ENCODE measurements at places on chromosomes 1 and 21.

- no peaks in the 10 kb centered on the region for H3K27me3 ChIP-seq
- H3K36me3 ChIP-seq: no peaks in the 10 kb centered on the region
- H3K4me1 ChIP-seq: peaks cover 17% of the 10 kb centered on the region
Measured at GRCh38 chr1:21855257-21856096, 43.4 kb downstream of the LDLRAD2 start.

- no peaks in the 10 kb centered on the region for H3K27me3 ChIP-seq
- H3K27ac ChIP-seq: no peak overlapping the region
- no peaks in the 10 kb centered on the region for H3K36me3 ChIP-seq
- no peak for DNase-seq
- peaks cover 4% of the 10 kb centered on the region for H3K4me1 ChIP-seq
- H3K4me3 ChIP-seq: no peak overlapping the region
Measured at GRCh38 chr1:1299686-1300351, 7.9 kb downstream of the ACAP3 start.

GRCh38 chr1:206937425-206937824 lies 8.8 kb downstream of the PIGR start:
- DNase-seq: no peak
- no peaks in the 10 kb centered on the region for H3K36me3 ChIP-seq
- no peaks in the 10 kb centered on the region for H3K4me1 ChIP-seq
- no peak overlapping the region for H3K4me3 ChIP-seq
- no peak overlapping the region for H3K27ac ChIP-seq

DNA sequence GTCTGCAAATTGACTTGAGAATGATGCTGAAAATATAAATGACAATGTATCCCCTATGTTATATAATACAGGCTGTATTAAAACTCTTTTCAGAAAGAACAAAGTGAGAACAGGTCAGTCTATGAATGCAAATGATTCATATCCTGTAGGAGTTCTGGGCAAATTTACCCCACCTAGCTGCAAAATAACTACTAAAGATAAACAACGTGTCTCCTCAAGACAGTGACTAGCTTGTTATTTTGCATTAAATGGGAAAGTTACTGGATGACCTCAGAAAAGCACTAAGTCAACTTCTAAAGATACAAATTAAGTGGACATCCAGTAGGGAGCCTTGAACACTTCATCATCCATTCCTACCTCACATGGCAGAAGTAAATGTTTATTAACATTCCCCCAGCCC lies 11.1 kb downstream of the RNF19B start:
- no peak for DNase-seq
- H3K27me3 ChIP-seq: no peaks in the 10 kb centered on the region
- H3K4me1 ChIP-seq: peaks cover 46% of the 10 kb centered on the region
- H3K27ac ChIP-seq: peak overlapping the region; percentile 13

DNA sequence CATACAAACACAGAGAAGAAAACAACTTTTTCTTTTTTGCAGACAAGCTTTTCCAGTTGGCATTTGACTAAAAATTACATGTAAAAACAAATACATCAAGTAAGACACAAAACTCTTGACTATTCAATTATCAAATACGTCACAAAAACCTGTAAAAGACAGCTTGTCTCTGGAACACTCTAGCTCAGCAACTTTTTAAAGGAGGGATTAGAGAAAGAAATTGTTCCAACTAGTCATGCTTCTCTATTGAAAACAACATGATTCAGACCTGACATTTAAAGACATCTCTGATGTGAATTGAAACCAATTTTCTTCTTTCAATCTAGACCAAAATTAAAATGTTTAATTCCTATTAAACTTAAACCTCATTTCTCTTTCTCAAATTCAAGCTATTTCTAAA lies 30.3 kb downstream of the SMYD3 start:
- H3K27ac ChIP-seq: no peak overlapping the region
- H3K4me3 ChIP-seq: no peak overlapping the region
- H3K27me3 ChIP-seq: no peaks in the 10 kb centered on the region
- H3K36me3 ChIP-seq: no peaks in the 10 kb centered on the region

DNA sequence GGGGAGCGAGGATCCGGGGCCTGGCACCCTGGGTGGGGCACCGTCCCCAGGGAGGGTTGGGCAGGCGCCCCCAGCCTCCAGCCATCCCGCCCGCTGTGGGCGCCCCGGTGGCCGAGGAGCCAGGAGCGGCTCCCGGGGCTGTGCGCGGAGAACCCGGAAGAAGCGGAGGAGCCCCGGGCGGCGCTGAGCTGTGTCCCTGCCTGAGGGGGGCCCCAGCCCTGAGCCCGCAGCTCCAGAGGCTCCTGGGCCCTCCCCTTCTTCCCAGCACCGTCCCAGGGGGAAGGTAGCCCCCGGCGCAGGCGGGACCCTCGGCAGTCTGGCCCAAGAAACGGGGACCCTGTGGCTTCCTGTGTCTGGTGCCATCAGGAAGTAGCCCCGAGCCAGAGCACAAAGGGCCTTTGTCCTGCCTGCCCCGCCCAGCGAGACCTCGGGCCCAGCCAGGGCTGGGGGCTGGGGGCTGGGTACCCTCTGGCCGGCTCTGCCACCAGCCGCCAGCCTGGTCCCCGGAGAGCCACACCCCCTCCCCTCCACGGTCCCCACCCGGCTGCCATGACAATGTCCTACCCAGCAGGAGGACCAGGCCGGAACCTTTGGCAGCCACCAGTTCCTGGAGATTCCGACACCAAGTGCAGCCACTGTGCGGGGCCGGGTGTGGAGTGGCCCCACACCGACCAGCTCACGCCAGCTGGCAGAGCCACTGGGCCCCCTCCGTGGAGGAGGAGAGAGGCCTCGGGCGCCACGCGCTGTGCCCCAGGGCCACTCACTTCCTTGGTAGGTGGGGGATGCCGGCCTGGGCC lies 15.6 kb upstream of the TTLL10 start:
- no peak overlapping the region for H3K27ac ChIP-seq
- H3K4me1 ChIP-seq: peaks cover 1% of the 10 kb centered on the region
- peaks cover 2% of the 10 kb centered on the region for H3K27me3 ChIP-seq
- H3K4me3 ChIP-seq: peak overlapping the region; percentile 60
- peak; percentile 48 for DNase-seq
- H3K36me3 ChIP-seq: peaks cover 7% of the 10 kb centered on the region

DNA sequence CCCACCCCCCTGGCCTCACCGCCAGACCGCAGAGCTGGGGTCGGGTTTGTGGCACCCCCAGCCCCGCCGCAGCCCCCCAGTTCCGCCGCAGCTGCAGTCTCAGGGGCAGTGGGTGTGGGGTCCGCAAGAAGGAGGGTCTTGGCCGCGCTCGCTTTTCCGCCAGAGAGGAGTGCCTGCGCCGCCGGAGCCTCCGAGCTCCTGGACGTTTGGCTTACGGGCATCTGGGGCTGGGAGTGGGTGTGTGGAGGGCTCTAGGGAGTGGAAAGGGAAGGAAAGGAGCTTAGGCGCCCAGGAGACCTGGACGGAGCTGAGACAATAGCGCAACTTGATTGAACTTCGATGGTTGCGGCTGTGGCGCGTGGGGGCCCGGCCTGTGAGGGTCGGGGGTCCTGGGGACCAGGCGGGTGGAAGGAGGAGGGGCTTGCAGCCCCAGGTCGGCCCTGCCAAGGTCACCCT lies 88.8 kb upstream of the IPO9 start:
- no peaks in the 10 kb centered on the region for H3K36me3 ChIP-seq
- H3K27ac ChIP-seq: no peak overlapping the region
- no peak for DNase-seq
- peaks cover 13% of the 10 kb centered on the region for H3K4me1 ChIP-seq
- peak overlapping the region; percentile 59 for H3K4me3 ChIP-seq
- peaks cover 55% of the 10 kb centered on the region for H3K27me3 ChIP-seq

- H3K27ac ChIP-seq: no peak overlapping the region
- no peaks in the 10 kb centered on the region for H3K27me3 ChIP-seq
- DNase-seq: no peak
- no peak overlapping the region for H3K4me3 ChIP-seq
Measured at GRCh38 chr1:26767714-26768113, 20.0 kb upstream of the PIGV start.

Data from activated CD4-positive, alpha-beta memory T cell treated with anti-CD3 and anti-CD28 coated beads, Interleukin-2, amount 10 ng/mL, durations not matched to agents 7 days and 5 days (primary cell).